HL-60 (cell line): ENCODE measurements at places on chromosomes 2 and 18.

GRCh38 chr2:168997118-168997521 is 34.0 kb downstream of the ABCB11 start:
- no peak for DNase-seq

- no peak for DNase-seq
Measured at GRCh38 chr2:187976986-187977333, 314.7 kb upstream of the GULP1 start.

DNA sequence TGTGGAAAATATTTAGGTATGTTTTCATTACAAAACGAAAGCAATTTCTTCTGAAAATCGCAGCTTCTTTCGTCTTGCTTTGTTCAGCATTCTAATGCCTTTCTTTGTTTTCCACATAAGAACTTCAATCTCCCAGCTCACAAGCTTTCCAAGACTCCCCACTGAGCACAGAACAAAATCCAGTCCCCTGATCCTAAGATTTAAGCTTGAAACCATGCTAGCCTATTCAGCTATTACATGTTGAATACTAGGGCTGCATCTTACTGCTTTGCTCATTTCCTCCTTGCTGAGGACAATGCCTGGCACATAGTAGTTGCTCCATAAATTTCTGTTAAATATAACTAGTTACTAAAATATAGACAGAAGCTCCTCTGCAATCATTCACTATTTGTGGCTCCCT is 160.6 kb downstream of the GALNT3 start:
- no peak for DNase-seq

DNA sequence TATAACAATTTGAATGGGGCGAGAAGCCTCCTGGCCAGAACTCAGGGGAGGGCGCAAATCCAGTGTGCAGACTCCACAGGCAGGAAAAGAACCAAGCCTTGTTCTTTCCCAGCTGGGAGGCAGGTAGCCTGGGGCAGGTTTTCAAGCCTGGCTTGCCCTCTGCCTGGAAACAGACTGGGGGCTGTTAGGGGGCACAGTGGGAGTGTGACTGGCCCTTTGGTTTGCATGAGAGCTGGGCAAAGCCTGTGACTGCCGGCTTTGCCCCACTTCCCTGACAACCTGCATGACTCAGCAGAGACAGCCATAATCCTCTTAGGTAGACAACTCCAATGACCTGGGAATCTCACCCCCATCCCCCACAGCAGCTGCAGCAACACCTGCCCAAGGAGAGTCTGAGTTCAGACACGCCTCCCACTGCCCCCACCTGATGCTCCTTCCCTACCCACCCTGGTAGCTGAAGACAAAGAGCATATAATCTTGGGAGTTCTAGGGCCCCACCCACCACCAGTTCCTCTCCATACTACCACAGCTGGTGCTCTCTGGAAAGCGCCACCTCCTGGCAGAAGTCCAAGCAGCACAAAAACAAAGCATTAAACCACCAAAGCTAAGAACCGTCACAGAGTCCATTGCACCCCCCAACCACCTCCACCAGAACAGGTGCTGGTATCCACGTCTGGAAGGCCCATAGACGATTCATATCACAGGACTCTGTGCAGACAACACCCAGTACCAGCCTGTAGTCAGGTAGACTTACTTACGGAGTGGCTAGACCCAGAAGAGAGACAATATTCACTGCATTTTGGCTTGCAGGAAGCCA is 402.5 kb downstream of the STK39 start:
- peak; percentile 39 for DNase-seq

DNA sequence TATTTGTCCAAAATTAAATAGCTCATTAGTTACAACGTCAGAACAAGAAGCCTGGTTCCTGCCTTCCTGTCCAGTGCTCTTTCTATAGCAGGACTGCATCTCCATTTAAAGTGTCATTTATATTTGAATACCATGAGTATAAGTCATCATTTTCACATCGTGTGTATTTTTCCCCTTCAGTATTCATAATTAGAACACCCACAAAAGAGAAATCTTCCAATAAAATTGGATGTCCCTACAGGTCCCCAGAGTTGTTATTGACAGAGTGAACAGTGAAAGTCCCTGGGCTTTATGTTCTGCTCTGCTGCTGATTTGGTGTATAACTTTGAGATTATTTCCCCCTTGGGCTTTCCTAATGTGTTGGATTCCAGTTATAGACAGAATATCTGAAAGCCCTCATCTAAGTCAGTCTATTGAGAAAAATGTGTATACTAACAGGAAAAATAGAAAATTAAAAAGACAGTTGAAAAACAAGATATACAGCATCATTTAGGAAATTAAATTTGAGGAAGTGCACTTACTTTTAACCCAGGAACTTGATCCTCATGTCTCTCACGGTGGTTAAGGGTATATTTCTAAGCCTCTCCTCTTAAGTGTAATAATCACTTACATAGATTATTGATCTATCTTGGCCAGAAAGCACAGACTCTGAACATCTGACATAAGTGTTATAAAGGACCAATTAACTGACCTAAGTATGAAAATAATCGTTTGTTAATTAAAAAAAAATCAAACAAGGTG is 15.2 kb upstream of the REV1 start:
- no peak for DNase-seq

- DNase-seq, result no peak
Measured at GRCh38 chr18:34330308-34330707, 105.6 kb upstream of the NOL4 start.

GRCh38 chr2:211946960-211947359 is 591.6 kb downstream of the ERBB4 start:
- no peak for DNase-seq

DNA sequence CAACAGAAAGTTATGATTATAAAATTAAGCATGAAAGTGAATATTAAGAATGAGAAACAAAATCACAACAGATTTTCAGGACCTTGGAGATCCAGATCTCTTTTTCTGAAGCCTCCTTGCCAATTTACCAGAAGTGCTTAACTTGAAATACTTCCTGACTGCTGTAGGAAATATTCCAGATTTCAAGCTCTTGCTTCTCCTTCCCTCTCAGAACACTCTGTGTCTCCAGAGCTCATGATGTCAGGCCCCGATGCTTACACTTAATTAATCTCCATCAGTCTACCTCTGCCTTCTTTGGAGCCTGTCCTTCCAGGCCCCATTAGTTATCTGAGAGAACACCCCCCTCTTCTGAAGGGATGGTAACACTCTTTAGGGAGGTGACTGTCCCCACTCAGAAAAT is 20.7 kb upstream of the NT5C1B start:
- no peak for DNase-seq

GRCh38 chr2:148957023-148957422 is 81.5 kb upstream of the LYPD6B start:
- DNase-seq, result no peak

- DNase-seq, result no peak
Measured at GRCh38 chr2:45169339-45170190, 160.3 kb upstream of the SIX2 start.

- DNase-seq, result no peak
Measured at GRCh38 chr18:23141104-23141999, 6.1 kb downstream of the CABLES1 start.
